Activated effector memory CD4-positive, alpha-beta T cell treated with anti-CD3 and anti-CD28 coated beads, Interleukin-2, amount 50 U/mL, for 16 hours (primary cell): ENCODE measurements at places on chromosomes 3 and 15.

DNA sequence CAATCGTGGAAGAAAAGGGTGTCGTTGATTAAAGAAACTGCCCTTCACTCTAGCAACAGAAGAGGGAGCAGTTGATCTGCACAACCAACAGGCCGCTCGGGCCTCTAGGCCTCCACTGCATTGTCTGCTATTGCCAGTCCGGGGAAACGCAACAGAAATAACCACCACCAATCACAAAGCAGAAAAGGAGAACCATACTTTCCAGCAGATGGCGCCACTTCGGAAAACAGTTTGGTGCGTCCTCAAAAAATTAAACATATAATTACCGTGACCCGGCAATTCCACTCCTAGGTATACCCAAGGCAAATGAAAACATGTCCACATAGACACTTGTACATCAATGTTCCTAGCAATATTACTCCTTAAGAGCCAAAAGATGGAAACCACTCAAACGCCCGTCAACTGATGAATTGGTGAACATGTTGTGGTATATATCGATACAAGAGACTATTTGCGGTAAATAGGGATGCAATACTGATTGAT is 154.1 kb downstream of the TJP1 start:
- DNase-seq, result no peak

GRCh38 chr3:16816048-16816780 is 68.5 kb upstream of the PLCL2 start:
- DNase-seq, result no peak

- DNase-seq, result no peak
Observed at GRCh38 chr3:185647134-185647879, 61.2 kb downstream of the SENP2 start.

DNA sequence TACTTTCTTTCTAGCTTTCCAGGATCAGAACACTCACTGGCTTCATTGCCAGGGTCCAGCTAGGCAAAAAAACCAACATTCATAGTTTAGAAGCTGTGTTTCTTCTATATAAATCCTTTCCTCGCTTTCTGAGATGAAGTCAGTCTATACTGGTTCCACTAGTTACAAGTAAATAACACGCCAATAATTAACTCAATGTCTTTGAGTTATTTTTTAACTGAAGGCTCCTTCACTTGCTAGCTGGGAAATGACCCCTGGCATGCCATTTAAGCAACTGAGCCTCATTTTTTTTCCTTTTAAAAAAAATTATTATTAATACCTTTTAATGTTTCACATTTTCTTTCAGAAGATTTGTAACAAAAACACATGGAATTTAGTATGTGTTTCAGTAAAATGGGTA is 2.1 kb upstream of the CCDC174 start:
- DNase-seq, result no peak

- DNase-seq, result no peak
Observed at GRCh38 chr3:63662500-63662899, 10.0 kb downstream of the SNTN start.

GRCh38 chr15:51580385-51580784 is 42.2 kb downstream of the DMXL2 start:
- DNase-seq, result no peak

DNA sequence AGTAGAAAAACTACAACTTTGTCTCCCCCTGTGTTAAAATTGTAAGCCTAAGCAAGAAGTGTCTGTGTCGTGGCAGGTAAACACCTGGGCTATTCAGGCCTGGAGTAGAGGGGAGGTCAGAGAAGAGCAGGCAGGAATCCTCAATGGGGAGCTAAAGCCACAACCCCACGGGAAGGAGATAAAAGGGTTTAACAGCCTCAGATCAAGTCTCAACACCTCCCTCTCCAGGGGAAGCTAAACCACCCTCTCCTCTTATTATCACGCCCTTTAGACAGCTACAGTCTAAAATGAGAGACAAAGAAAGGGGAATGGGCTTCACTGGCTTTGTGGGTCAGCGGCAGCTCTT is 11.6 kb downstream of the ETV5 start:
- DNase-seq, result no peak

- no peak for DNase-seq
Observed at GRCh38 chr3:11570789-11571495, 72.8 kb downstream of the VGLL4 start.

- DNase-seq, result no peak
Observed at GRCh38 chr3:55473788-55474187, 13.3 kb downstream of the WNT5A start.

GRCh38 chr3:4224331-4224730 is 78.8 kb upstream of the SETMAR start:
- no peak for DNase-seq

GRCh38 chr3:58526515-58526957 is 10.5 kb downstream of the ACOX2 start:
- DNase-seq, result no peak
